Thoracic aorta (tissue), 2 donors: ENCODE measurements at places on chromosomes 5 and 9. TPM values are rescaled to one million over a fixed set of nuclear protein-coding genes. Genes with fewer than 3 reads are reported as not detected.

SELENOP gene
- 302 TPM for total RNA-seq

SPINK7 gene
- total RNA-seq, result not detected

NMUR2 gene
- not detected for total RNA-seq

ATP10B gene
- total RNA-seq, result 0.99 TPM

ZCCHC10 gene
- total RNA-seq, result 16.8 TPM

ENTPD8 gene
- total RNA-seq, result not detected

WHRN gene
- 4.1 TPM for total RNA-seq

RASEF gene
- total RNA-seq, result not detected

TAF1L gene
- total RNA-seq, result not detected

FOXD4L5 gene
- total RNA-seq, result 0.28 TPM

DNA sequence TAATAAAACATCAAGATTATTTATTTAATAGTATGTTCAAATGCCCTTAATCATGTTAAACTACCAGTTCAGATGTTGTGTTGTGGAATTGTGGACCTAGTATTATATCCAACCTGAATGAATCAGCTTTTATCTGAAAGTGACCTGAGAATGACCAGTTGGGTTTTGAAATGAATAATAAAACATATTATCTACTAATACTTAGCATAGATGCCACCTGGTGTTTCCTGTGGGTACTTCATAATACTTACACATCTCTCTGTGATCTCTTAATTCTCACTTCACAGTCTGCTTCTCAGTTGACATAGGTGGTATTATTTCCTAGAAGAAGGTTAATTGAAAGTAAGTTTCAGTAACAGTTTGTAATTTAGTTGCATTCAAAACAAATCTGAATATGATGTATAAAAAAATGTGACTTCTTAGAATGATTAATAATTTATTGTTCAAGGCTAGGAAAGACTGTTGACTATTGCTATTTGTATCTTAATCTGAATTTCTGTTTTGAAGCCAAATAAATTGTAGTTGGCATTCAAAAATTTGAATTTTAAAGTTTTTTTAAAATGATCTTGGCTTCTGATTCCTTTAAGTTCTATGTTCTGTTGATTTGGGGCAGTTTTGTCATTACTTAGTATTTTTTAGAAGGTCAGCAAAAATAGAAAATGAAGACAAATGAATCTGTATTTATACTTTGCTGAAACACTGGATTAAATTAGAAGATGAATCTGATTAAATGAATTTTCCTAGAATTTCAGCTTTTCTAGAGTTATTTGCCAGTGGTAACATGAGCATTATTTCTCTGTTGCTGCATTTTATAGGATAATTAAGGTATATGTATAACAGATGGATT lies 48.2 kb downstream of the KIF2A start:
- DNase-seq, result no peak
- no peaks in the 10 kb centered on the region for H3K4me1 ChIP-seq
- peaks cover 14% of the 10 kb centered on the region for H3K36me3 ChIP-seq

DNA sequence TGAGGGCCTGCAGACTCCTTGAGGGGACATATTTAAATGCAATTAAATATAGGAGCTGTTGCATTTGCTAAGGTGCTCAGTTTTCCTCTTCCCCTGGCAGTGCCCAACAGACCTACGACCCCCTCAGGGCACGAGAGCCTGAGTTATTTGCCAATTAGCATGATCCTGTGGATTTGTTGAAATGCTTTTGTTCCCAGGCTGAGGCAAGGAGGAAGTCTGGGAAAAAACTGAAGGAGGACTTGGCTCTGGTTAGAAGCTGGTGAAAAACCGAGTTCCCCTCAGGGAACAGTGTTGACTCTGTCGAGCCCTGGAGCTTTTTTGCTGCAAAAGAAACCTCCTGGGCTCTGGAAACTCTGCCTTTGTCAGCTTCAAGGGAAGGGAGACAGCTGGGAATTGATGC lies 103.6 kb upstream of the SHB start:
- H3K36me3 ChIP-seq, result no peaks in the 10 kb centered on the region
- H3K4me3 ChIP-seq, result no peak overlapping the region
- no peak for DNase-seq
- no peak overlapping the region for H3K27ac ChIP-seq
- H3K4me1 ChIP-seq, result no peaks in the 10 kb centered on the region

DNA sequence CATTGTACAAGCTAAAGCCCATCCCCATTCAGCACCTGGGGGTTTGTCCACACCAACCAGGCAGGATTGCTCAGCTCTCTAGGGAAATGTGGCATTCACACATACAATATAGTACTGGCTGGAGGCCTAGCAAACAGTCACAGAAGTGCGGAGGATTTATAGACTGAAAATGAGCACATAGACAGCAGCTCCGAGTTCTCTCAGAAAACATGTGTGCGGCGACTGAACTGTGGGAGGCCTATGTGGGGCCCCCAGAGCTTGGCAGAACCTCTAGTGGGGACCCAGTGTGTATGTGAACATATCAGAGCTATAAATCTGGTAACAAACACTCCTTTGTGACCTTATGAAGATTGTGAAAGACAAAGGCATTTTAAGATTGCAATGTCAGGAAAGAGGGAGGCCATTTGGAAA lies 431.1 kb downstream of the DTWD2 start:
- DNase-seq, result no peak
- H3K4me1 ChIP-seq, result peaks cover 12% of the 10 kb centered on the region
- H3K27me3 ChIP-seq, result no peaks in the 10 kb centered on the region
- H3K27ac ChIP-seq, result no peak overlapping the region
- H3K4me3 ChIP-seq, result no peak overlapping the region

DNA sequence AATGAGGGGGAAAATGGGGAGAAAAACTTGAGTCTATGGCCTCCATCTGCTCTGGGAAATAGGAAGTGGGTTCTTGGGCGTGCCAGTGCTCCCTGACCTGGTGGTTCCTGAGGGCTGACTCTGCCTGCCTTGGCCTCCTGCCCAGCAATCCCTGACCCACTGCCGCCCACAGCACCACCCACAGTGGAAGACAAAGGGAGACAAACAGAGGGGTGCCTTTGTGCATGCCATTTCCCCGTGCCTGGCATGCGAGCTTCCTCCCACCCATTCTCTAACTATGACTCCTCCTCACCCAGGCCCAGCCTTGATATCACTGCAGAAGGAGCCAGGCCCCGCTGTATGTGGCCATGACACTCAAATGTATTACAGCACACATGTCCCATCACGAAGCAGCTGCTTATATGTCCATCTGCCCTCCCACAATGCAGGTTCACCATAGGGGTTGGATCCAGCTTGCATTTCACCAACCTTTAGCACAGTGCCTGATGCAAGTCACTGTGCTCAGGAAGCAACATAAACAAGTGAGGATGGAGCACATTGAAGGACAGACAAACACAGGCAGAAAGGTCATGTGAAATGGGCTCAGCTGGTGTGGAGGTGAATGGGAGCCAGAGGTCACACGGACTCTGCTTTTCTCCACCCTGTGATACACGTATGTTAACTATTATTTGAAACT lies 84.4 kb downstream of the ADRB2 start:
- DNase-seq, result no peak
- H3K36me3 ChIP-seq, result no peaks in the 10 kb centered on the region
- peaks cover 25% of the 10 kb centered on the region for H3K4me1 ChIP-seq

DNA sequence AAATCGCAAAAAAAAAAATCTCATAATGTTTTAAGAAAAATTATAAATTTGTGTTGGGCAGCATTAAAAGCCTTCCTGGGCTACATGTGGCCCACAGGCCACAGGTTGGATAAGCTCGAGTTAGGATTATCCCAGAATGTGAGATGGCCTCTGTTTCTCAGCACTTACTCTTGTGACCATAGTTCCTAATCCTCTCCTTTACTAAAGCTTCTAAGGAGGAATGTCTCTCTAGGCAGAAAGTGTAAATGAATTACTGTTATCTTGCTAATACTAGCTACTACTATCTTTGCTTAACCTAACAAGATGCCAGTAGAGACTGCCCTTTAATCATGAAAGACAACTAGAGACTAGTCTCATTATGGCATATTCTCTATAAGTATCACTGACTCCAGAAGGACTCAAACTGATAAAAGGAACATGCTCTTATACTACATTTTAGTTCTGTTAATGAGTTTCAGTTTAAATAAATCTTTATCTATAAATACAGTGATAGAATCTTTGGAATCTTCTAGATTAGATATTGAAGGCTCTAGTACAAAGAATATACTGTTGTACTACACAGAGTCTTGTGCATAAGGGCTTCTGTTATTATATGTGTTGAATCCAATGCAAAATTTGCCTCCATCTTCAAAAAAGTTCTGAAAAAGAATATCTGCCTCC lies 13.8 kb downstream of the INVS start:
- no peaks in the 10 kb centered on the region for H3K27me3 ChIP-seq
- no peak overlapping the region for H3K4me3 ChIP-seq
- no peaks in the 10 kb centered on the region for H3K36me3 ChIP-seq
- H3K27ac ChIP-seq, result no peak overlapping the region

- H3K27me3 ChIP-seq, result no peaks in the 10 kb centered on the region
- H3K4me3 ChIP-seq, result no peak overlapping the region
- no peak overlapping the region for H3K27ac ChIP-seq
- H3K4me1 ChIP-seq, result peaks cover 6% of the 10 kb centered on the region
Measured at GRCh38 chr5:109650493-109650892, 39.2 kb upstream of the MAN2A1 start.

GRCh38 chr9:72538921-72539702 lies 17.7 kb downstream of the TMC1 start:
- no peaks in the 10 kb centered on the region for H3K27me3 ChIP-seq
- H3K4me3 ChIP-seq, result no peak overlapping the region
- H3K27ac ChIP-seq, result no peak overlapping the region
- no peaks in the 10 kb centered on the region for H3K4me1 ChIP-seq

GRCh38 chr5:145938776-145939539 lies 2.6 kb downstream of the SH3RF2 start:
- no peak for DNase-seq
- H3K27ac ChIP-seq, result no peak overlapping the region
- H3K4me1 ChIP-seq, result peaks cover 3% of the 10 kb centered on the region
- H3K27me3 ChIP-seq, result no peaks in the 10 kb centered on the region
- peak overlapping the region; percentile 70 for H3K4me3 ChIP-seq
- no peaks in the 10 kb centered on the region for H3K36me3 ChIP-seq

GRCh38 chr5:123474228-123474627 lies 37.7 kb upstream of the CSNK1G3 start:
- H3K36me3 ChIP-seq, result no peaks in the 10 kb centered on the region
- DNase-seq, result no peak
- H3K4me3 ChIP-seq, result no peak overlapping the region

- no peaks in the 10 kb centered on the region for H3K4me1 ChIP-seq
- H3K27ac ChIP-seq, result no peak overlapping the region
- no peaks in the 10 kb centered on the region for H3K27me3 ChIP-seq
- no peaks in the 10 kb centered on the region for H3K36me3 ChIP-seq
- no peak for DNase-seq
Measured at GRCh38 chr9:114469091-114469853, 36.0 kb downstream of the WHRN start.
